Posterior vena cava (tissue), 2 donors: ENCODE measurements at places on chromosomes 3 and 15.
A peak's percentile ranks its signal among the peaks of the same experiment; 100 is the strongest.

GRCh38 chr15:48862705-48863104 is 15.2 kb upstream of the EID1 start:
- DNase-seq, result no peak

DNA sequence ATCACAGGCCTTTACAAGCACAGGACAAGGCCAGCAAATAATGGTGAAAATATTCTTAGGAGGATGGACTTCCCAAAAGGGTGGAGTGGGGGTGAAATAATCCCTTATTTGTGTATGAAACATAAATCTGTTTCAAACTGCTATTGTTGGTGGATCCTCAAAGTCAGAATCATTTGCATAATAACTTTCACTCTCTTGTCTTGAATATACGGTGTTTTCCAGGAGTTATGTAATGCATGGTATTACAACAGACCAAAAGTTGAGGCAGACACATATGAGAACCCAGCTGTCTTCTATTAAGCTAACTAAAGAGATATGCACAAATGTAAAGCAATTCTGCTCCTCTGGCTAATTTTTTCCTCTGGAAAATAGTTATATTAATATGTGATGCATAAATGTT is 57.7 kb downstream of the PRTG start:
- DNase-seq, result no peak

DNA sequence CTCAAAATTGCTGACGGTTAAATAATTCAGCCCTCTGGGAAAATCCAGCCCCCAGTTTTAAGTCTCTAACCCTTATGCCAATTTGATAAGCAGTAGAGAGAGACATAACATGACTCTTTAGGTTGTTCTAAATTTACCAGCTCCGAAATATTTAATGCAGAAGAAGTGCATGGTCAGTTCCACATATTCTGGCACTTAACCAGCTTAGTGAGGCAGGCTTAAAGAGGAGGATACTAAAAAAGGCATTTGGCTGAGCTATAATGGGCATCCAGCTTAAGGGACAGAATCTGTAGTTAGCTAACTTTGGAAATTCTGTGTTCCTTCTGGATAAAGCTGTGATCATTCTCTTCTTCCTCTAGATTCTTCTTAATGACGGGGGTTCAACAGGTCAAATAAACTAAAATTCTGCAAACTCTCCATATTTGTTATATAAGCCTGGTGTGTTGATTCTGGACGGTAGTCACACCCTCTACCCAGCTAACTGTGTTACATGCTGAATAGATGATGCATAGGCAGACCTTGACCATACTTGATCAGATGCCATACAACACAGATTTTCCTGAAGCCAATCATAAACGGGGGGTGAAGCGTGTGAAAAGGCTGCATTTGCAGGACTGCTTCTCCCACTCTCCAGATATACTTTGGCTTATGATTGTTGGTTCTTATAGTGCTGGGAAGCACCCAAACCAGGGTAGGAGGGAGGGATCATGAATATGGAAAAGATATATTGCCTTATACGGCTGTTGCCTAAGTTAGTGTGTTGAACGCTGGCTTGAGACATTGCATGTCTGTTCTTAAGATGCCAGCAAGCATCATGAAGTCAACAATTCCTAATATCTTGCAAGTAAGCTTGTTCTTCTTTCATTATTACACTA is 118.4 kb downstream of the FGF12 start:
- DNase-seq, result no peak

- DNase-seq, result no peak
Observed at GRCh38 chr3:58375254-58375653, 42.6 kb downstream of the PXK start.

GRCh38 chr3:185089343-185089742 is 63.5 kb downstream of the C3orf70 start:
- no peak for DNase-seq

DNA sequence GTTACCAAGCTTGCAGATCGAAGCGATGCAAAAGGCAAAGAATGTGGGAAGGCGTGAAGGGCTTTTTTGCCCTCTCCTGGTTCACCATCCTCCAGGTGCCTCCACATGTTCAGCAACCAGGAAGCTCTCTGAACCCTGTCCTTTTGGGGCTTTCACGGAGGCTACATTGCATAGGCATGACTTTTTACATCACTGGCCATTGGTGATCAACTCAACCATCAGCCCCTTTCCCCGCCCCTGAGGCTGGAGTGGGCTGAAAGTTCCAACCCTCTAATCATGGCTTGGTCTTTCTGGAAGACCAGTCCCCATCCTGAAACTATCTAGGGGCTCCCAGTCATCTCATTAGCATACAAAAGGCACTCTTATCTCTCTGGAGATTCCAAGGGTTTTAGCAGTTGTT is 52.6 kb downstream of the UACA start:
- no peak for DNase-seq

DNA sequence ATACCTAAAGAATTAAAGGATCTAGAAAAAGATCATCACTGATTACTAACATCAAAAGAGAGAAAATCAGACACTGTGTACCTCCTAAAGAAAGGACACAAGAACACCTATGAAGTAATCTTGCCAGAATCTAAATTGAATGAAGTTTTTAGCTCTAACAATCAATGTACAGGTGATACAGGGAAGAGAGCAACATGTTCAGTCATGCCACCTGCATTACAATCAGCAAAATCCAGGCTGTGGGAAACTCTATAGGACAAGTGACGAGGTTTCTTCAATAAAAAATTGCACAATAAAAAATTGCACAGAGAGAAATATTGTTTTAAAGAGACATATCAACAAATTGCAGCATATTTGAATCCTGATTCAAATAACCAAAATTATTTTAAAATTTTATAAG is 93.3 kb downstream of the SEMA5B start:
- DNase-seq, result no peak

GRCh38 chr3:169663951-169664820 is 674 bp upstream of the MECOM start:
- DNase-seq, result peak; percentile 66

DNA sequence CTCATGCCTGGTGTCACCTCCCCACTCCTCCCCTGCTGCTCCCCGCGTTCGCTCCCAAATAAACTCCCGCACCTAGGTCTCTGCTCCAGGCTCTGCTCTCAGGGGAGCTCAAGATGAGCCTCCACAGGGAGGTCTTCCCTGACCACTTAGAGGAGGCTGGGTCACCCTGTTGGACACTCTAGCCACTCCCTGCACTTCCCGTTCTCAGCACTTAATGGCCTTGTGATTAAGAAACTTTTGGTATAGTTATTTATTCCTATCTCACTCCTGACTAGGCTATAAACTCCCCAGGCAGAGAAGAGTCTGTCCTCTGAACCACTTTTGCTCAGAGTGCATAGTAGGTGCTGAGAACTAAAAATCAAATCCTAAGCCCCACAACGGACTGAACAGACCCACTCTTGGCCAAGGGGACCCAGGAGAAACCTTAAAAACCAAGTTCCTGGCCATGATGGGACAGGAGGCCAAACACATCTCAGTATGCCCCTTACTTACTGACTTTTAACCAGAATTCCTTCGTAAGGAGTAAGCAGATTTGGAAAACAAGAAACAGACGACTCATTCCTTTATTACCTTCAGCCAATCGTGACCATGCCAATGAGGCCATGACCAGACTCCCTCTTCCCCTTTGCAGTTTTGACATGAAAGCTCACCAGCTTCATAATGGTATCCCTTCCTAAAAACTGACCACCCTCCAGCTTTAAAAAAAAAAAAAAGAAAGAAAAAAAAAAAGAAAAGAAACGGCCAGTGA is 69.0 kb upstream of the HRH1 start:
- no peak for DNase-seq

DNA sequence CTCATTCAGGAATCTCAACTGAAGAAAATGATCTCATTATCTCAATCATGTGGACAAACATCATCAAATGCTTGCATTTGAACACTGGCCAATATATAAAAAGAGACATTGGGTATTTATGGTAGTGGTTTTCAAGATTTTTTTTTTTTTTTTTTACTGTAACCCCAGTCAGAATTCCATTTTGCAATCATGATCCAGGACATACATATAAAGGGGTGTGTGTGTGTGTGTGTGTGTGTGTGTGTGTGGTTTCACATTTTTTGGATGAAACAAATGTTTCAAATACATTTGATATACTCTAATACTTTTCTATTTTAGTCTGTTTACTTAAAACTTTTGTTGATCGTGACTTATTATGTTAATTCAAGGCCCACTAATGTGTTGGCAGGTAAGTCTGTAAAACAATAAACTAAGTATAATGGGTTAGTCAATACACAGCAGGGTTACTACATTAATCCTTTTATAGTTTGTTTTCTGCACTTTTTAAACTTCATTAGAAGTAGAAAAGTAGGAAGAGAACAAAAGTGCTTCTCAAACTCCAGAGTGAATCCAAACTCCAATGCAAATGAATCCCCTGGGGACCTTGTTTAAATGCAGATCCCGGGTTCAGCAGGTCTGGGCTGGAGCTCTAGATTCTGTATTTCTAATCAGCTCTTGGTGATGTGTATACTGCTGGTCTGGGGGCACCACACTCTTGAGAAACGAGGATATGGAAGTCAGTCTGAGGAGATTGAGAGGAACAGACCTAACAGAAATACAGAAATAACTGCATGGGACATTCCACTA is 17.6 kb downstream of the THRB start:
- DNase-seq, result no peak
